ENCODE measurements at places on chromosomes 12 and 14. TPM values are rescaled to one million over a fixed set of nuclear protein-coding genes. Genes with fewer than 3 reads are reported as not detected.

The KLRC2 gene
- not detected for total RNA-seq

The PARPBP gene
- total RNA-seq: 9.4 TPM

The DTX1 gene
- total RNA-seq: 0.26 TPM

GRCh38 chr14:68441542-68441941, 351.3 kb downstream of the ZFP36L1 start:
- H3K4me1 ChIP-seq: no peaks in the 10 kb centered on the region
- no peak overlapping the region for H3K4me3 ChIP-seq
- H3K27ac ChIP-seq: no peak overlapping the region
- no peaks in the 10 kb centered on the region for H3K36me3 ChIP-seq
- H3K27me3 ChIP-seq: no peaks in the 10 kb centered on the region

DNA sequence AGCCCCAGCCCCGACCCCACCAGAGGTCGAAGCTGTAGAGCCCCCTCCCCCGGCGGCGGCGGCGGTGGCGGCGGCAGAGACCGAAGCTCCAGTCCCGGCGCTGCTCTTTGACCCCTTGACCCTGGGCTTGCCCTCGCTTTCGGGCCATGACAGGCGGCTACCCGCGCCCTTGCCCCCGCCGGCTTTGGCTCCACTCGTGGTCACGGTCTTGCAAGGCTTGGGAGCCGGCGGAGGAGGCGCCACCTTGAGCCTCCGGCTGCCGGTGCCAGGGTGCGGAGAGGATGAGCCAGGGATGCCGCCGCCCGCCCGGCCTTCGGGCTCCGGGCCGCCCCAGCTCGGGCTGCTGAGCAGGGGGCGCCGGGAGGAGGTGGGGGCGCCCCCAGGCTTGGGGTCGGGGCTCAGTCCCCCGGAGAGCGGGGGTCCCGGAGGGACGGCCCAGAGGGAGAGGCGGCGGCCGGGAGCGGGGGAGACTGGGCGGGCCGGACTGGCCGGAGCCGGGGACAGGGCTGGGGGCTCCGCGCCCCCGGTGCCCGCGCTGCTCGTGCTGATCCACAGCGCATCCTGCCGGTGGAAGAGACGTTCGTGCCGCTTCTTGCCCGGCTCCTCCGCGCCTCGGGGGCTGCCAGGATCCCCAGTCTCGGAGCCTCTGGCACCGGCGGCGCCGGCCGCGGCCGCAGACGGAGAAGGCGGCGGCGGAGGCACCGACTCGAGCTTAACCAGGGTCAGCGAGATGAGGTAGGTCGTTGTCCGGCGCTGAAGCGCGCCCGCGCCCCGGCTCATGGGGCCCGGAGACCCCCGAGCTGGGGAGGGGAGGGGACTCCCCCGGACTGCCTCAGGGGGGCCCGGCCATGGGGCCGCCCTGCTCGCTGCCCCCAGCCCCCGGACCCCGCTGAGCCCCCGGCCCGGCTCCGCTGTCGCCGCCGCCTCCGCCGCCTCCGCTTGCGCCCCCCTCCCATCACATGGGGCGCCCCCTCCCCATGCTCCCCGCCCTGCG, 778 bp downstream of the AGAP2 start:
- peaks cover 77% of the 10 kb centered on the region for H3K27me3 ChIP-seq
- peaks cover 3% of the 10 kb centered on the region for H3K4me1 ChIP-seq
- H3K36me3 ChIP-seq: no peaks in the 10 kb centered on the region
- H3K4me3 ChIP-seq: no peak overlapping the region
- H3K27ac ChIP-seq: no peak overlapping the region

The ZNF385A gene
- 2.3 TPM for total RNA-seq

GRCh38 chr12:66984077-66984476, 285.1 kb upstream of the CAND1 start:
- H3K27ac ChIP-seq: no peak overlapping the region
- no peaks in the 10 kb centered on the region for H3K4me1 ChIP-seq
- H3K27me3 ChIP-seq: no peaks in the 10 kb centered on the region
- H3K4me3 ChIP-seq: no peak overlapping the region
- H3K36me3 ChIP-seq: no peaks in the 10 kb centered on the region

DNA sequence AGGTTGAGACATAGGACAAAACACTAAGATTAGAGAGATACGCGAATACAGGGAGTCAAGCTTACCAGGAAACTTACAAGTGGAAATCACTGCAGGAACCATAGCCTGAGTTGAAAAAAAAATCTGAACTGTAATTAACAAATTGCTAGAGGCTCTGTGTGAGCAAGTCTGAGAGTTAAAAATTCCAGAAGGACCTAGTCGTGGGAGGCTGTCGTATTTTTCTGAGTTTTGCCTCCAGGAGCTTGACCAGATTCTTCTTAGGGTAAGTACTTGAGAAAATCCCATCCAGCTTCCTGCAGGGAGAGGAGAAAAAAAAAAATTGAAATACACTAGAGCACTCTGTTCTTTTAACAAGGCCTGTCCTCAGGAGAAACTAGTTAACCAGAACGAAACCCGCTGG, 22.7 kb downstream of the DIO2 start:
- no peaks in the 10 kb centered on the region for H3K4me1 ChIP-seq
- H3K27me3 ChIP-seq: no peaks in the 10 kb centered on the region
- DNase-seq: no peak
- H3K27ac ChIP-seq: no peak overlapping the region
- H3K36me3 ChIP-seq: no peaks in the 10 kb centered on the region

The TDG gene
- 18.8 TPM for total RNA-seq

DNA sequence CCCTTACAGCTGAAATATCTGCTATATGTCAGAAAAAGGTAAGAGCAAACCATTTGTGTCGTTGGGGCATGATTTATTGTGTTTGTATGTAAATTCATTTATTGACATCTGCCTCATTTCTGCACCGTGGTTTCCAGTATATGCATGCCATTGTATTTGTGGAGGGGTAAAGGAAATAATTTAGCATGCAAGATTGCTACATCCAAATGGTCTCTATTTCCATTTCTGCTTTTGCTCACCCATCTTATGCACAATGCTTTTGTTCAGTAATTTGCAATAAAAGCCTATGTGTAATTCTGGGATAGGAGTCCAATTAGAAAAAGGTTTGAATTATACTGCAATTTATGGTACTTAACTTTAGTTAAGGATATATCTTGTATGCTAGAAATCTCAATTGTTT, 101.8 kb downstream of the UNC79 start:
- no peak for DNase-seq
- no peak overlapping the region for H3K27ac ChIP-seq
- no peaks in the 10 kb centered on the region for H3K4me1 ChIP-seq
- H3K4me3 ChIP-seq: no peak overlapping the region

The HSPA2 gene
- 9.9 TPM for total RNA-seq

DNA sequence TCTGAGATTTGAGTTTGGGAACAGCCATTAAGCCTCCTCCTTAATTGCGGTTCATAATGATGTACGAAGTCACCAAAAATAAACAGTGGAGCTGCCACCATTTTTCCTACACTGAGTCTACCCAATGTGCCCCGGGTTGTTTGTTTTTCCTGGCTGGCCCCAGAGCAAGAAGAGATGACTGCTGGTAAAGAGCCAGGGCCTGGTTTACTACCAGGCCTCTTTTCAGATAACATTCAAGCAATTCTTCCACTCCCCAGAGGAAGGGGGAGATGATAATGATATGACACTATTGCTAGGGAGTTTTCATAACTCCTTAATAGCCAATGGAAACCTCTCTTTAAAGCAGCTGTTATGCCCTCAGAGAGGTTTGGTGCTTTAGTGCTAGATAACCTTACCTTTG, 42.3 kb downstream of the BRAP start:
- peaks cover 7% of the 10 kb centered on the region for H3K36me3 ChIP-seq
- no peak overlapping the region for H3K4me3 ChIP-seq
- peak; percentile 77 for DNase-seq
- H3K27me3 ChIP-seq: no peaks in the 10 kb centered on the region

DNA sequence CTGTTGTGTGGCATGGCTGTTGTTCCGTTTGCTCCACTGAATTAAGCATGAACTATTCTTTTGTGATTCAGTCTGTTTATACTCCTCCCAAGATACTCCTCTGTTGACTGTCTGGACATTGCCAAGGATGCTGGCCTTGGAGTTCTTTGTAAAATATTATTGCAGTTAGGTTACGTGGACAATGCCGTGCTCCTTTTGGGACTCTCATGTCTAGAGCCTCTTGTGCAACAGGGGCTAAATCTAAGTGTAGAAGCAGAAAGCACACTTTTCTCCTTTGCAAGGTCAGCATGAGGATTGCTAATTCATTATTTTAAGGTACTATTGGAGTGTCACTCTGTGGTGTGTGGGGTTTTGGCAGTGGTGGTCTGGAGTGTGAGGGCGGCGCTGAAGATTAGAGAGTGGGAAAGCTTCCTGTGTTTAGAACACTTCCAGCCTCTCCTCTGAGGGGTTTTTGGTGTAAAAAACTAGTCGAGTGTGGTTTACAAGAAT, 125.4 kb downstream of the SAMD4A start:
- DNase-seq: no peak
- H3K27me3 ChIP-seq: no peaks in the 10 kb centered on the region
- peaks cover 9% of the 10 kb centered on the region for H3K4me1 ChIP-seq
- H3K36me3 ChIP-seq: no peaks in the 10 kb centered on the region
- H3K4me3 ChIP-seq: no peak overlapping the region
- H3K27ac ChIP-seq: no peak overlapping the region

DNA sequence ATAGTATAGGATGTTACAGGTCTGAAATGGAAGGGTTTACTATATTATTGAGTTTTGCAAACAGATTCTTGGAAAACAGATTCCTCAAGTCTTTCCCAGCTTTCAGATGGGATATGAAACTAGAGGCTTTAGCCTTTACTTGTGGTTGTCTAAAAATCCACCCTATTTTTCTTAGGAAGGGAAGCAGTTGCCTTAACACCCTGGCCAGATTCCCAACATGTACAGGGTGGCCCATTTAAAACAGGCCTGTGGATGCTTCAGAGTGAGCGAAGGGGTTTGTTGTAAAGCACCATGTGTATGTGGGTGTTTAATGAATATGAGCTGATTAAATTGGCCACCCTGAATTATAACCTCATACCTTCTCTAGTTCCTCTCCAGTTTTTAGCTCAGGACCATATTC, 415.9 kb downstream of the ZFP36L1 start:
- no peaks in the 10 kb centered on the region for H3K4me1 ChIP-seq
- H3K36me3 ChIP-seq: no peaks in the 10 kb centered on the region
- no peak overlapping the region for H3K4me3 ChIP-seq
- H3K27me3 ChIP-seq: no peaks in the 10 kb centered on the region

DNA sequence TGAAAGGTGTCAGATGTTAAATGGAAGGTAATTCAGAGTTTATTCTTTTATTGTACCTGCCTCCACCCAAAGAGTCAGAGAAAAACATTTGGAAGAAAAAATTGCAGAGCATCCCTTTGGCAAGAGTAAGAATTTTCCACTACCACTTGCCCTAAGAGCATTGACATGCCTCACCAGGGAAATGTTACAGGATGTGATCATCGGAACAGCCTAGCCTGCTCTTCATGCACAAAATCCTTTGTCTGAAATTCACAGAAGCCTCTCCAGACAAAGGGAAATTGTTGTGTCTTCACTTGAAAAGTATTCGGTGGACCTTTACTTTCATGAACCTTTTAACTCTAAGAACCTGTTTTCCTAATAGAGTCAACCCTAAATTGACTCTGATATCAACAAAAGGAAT, 36.9 kb downstream of the ATP2A2 start:
- H3K4me1 ChIP-seq: peaks cover 15% of the 10 kb centered on the region
- H3K27ac ChIP-seq: peak overlapping the region; percentile 30
- peaks cover 8% of the 10 kb centered on the region for H3K36me3 ChIP-seq
- no peaks in the 10 kb centered on the region for H3K27me3 ChIP-seq
- no peak for DNase-seq

The EPS8 gene
- total RNA-seq: 71.4 TPM

DNA sequence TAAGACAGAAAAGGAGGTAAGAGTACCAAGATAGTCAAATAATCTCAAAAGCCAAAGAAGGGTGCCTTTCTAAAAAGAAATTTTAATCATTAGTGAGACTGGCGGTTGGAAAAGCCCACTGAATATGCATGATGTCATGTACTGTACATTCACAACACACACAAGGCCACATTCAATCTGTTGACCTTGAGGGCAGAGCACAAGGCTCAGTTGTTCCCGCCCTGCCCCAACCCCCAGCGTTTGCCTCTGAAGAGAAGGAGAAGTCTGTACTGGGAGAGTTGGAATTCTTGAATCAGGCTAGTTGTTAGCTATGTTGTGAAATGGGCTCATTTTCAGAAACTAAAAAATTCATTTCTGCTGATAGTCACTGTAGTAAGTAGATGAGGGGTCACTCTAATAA, 50.2 kb upstream of the NID2 start:
- H3K36me3 ChIP-seq: no peaks in the 10 kb centered on the region
- H3K4me1 ChIP-seq: peaks cover 22% of the 10 kb centered on the region
- no peak for DNase-seq
- no peaks in the 10 kb centered on the region for H3K27me3 ChIP-seq
- H3K4me3 ChIP-seq: no peak overlapping the region
